ENCODE measurements at places on chromosomes 1 and 21.

- no peak for DNase-seq
Measured at GRCh38 chr21:33550772-33551660, 8.2 kb downstream of the SON start.

DNA sequence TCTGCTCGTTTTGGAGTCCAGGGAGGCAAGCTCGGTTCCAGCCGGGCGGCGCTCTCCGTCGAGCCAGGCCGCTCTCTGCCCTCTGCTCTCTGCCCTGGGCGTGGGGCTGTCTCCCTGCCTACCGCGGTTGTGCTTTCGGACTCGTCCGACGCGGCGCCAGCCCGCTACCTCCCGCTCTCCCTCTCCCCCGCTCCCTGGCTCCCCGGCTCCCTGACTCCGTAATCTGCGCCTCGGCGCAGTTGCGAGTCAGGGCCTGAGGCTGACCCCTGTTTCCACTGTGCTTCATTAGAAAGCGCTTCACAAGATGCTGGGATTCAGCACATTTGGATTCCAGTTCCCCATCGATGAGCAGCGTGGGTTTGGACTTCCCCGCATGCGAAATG lies 2.2 kb downstream of the SOX13 start:
- DNase-seq = no peak

DNA sequence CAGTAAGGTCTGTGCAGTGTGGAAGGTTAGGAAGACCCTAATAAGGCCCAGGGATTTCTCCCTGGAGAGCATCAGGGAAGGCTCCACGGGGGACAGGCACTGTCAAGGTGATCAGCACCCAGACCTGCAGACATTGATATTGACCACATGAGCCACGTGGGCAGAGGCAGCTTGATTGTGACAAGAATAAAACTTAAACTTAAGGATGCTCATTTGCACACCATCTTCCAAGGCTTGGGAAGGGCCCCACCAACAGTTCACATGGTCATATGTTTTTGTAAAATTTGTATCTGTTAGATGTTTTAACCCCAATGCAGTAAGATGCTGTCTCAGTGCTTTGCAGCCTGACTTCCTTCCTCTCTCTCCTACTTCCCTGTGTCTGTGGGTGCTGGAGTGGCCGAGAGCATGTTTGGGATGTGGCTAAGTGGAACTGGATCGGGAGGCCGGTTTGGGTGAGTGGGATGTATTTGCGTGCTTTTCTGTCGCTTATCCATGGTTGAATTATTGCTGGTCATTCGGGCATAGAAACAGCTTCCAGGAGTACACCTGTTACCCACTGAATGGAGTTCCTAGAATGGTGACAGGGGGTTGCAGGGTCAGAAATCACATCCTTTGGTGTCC lies 49.8 kb upstream of the OLIG2 start:
- DNase-seq = no peak

GRCh38 chr1:51019811-51020210 lies 49.8 kb downstream of the CDKN2C start:
- DNase-seq = no peak

DNA sequence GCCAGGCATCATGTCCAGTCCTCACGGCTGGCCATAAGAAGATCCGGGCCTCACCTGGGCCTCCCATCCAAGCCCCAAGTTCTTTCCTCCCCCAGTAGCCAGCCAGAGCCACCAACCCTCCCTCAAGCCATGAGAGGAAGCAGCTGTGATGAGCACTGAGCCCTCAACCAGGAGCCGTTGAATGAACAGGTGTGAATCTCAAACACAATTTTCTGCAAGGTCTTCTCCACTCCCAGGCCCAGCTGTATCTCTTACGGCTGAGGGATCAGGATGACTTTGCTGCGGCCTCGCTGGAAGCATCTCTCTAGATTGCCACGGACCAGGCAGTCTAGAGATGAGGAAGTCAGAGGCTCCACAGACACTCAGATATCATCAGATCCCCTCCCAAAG lies 9.8 kb upstream of the CLDN14 start:
- no peak for DNase-seq

DNA sequence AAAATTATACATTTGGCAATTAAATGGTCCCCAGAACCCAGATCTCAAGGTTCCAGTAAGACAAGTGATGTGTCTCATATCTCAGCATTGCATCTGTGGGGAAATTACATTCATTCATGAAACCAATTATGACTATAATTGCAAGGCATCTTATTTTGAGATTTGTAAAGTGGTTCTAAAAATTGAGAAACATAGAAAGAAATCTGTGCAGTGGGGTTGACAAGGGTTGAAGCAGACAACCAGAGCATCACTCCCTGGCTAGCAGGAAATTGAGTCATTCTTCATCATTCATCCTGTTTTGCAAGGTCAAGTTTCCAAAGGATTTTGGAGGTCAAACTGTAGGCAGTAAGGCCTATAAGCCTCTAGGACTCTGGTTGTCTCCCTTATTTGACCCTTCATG lies 25.1 kb upstream of the MROH9 start:
- no peak for DNase-seq

- DNase-seq = no peak
Measured at GRCh38 chr1:31681415-31681814, 22.4 kb downstream of the COL16A1 start.

GRCh38 chr1:36984026-36984425 lies 50.3 kb downstream of the GRIK3 start:
- no peak for DNase-seq

DNA sequence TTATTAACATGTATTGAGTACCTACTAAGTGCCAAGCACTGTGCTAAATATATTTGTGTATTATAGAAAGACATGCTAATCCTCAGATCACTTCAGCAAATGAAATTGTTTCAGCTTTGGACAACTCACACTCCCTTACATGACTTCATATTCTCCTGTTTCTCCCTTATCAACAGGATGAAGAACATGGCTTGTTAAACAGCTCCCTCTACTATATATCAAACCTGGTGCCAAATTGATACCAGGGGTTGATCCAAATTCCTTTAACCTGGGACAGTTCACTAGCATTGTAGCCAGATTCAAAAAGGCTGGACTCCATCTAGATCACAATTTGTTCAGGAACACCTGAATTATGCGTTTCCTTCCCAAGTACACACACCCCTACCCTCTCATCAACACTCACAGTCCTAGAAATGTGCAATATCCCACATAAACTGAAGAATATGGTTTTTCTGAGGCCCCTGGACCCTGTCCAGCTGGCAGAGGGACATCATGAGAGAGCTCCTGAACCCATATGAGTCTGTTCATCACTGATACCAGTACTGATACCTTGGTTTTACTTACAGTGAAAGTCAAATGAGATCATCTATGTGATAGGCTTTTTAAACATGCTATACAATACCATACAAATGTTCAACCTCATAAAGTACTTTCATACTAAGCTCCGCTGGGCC lies 47.0 kb upstream of the PALMD start:
- no peak for DNase-seq

GRCh38 chr1:34771573-34772371 lies 9.2 kb upstream of the GJB3 start:
- no peak for DNase-seq

- DNase-seq = no peak
Measured at GRCh38 chr1:66929146-66929688, 4.4 kb downstream of the MIER1 start.

DNA sequence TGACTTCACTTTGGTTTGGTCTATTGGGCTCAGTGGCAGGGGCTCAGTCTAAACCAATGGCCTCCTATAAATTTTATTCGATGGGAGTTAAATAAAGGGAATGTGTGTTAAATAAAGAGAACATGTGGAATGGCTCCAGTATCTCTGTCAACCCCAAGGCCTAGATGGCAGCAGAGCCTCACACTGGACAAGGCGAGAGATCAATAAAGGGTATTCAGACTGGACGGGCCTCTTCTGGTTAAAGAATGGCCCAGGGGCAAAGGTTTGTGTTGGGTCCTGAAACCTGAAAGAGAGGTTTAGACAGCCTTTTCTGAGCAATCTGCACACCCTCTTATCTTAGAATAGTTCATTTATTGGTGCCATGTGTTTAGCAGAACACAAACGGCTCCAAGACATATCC lies 34.7 kb downstream of the SH3BP5L start:
- DNase-seq = no peak

DNA sequence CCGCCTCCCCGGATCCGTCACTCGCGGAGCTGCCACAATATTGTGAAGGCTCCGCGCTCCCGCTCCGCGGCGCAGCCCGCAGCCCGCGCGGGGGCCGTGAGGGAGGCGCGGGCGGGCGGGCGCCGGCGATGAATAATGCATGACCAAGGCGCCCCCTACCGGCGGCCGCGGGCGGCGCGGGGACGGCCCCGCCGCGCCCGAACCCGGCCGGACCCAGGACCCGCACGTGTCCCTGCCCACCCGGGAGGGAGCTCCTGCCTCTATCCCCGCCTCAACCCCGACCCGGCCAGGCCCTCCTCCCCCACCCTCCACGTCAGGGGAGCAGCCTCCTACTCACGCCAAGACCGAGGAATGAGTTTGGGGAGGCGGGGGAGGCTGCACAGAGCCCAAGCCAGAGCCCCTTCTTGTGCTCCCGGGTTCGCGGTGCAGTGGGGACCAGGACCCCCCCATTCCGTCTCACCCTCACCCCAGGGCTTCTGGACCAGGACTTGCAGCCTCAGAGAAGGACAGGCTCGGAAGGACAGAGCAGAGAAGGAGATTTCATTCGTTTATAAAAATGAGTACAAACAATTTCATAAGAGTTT lies 70.8 kb upstream of the CASZ1 start:
- peak; percentile 95 for DNase-seq

DNA sequence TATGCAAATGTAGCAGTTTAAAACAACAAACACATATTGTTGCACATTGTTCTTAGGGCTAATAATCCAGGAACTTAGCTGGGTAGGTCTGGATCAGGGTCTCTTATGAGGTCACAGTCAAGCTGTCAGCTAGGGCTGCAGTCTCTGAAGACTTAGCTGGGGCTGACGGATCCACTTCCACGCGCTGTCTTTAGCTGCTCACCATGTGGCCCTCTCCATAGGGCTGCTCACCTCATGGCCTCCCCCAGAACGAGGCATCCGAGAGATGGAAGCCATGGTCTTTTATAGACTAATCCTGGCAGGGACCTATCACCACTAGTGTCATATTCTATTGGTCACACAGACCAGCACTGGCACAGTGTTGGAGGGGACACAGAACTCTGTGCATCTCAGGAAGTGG lies 8.7 kb upstream of the OXCT2 start:
- no peak for DNase-seq
